Endodermal cell (in vitro differentiated cells): ENCODE measurements at places on chromosomes 12 and 14.

DNA sequence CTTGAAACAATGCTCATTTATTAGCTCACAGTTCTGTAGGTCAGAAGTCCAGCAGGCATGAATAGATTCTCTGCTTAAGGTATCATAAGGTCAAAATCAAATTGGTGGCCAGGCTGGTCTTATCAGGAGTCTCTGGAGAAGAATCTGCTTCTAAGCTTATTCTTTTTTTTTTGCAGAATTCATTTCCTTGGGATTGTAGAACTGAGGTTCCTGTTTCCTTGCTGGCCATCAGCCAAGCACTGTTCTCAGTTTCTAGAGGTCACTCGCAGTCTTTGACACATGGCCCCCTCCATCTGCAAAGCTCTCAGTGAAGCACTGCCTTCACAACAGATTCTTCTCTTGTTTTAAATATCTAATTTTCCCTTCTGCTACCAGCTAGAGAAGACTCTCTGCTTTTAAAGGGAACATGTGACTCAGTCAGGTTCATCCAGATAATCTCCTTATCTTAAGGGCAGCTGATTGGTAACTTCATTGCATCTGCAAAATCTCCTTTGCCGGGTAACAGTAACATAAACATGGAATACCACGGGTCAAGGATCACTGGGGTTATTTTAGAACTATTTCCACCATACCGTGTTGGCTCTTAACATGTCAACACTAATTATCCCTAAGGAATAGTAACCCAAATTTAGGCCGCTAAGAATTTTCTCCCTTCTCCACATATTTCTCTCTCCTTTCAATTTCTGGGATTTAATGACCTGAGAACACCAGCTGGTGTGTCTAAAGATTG is 25.3 kb downstream of the RHOJ start:
- DNase-seq: no peak

GRCh38 chr12:83210933-83211332 is 524.2 kb downstream of the TMTC2 start:
- DNase-seq: no peak

DNA sequence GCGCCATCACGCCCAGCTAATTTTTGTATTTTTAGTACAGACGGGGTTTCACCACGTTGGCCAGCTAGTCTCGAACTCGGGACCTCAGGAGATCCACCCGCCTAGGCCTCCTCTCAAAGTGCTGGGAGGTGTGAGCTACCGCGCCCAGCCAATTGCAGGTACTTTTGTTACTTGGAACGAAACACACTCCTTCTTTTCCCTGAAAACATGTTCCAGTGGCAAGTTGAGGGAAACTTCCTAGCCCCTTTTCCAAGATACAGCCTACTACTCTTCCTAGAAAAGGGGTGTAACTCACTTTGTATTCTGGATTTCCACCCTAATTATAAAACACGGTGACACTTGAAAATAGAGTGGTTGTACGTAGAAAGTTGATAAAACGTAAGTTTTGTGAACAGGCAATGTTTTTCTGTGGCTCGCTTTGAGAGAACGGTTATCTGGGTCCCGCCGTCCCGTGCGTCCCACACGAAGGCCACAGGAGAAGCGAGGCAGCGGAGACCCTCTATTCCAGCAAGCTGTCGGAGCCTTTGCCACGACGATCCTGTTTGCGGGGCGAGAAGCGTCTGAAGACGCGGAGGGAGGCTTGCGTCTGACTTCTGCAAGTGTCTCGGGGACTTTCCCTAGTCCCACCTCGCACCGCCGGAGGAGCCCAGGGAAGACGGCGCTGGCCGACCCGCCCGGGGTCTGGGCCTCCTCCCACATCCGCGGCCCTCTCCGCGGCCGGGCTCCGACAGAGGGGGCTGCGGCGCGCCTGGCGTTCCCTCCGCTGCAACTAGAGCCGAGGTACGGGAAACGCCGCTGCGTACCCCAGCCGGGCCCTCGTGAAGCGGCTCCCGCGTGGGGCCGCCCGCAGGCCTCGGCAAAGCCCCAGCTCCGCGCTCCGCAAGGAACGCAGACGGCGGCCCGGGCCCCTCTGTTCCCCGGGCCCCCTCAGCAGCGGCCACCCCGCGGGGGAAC is 745 bp downstream of the CDCA4 start:
- DNase-seq: peak; percentile 72

GRCh38 chr12:22321638-22322037 is 12.9 kb downstream of the ST8SIA1 start:
- DNase-seq: no peak

DNA sequence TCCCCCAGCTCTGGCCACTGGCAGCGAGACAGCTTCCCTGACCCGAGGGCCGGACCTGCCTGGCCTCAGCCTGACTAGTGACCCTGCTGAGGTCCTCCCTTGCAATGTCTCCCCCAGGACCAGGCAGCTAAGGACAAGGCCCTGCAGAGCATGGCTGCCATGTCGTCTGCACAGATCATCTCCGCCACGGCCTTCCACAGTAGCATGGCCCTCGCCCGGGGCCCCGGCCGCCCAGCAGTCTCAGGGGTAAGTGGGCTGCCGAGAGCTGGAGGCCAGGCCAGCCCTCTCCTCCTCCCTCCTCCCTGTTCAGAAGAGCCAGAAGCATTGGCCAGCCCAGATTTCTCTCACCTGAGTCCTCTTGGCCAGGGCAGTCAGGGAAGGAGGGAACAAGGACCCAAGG is 58.1 kb downstream of the TEAD4 start:
- no peak for DNase-seq

- no peak for DNase-seq
These were observed 703.0 kb upstream of the LRFN5 start for GRCh38 chr14:40903709-40904108.

- no peak for DNase-seq
These were observed 28.3 kb downstream of the PSMA6 start for GRCh38 chr14:35320472-35320871.
